ENCODE measurements at places on chromosomes 2 and 18.

DNA sequence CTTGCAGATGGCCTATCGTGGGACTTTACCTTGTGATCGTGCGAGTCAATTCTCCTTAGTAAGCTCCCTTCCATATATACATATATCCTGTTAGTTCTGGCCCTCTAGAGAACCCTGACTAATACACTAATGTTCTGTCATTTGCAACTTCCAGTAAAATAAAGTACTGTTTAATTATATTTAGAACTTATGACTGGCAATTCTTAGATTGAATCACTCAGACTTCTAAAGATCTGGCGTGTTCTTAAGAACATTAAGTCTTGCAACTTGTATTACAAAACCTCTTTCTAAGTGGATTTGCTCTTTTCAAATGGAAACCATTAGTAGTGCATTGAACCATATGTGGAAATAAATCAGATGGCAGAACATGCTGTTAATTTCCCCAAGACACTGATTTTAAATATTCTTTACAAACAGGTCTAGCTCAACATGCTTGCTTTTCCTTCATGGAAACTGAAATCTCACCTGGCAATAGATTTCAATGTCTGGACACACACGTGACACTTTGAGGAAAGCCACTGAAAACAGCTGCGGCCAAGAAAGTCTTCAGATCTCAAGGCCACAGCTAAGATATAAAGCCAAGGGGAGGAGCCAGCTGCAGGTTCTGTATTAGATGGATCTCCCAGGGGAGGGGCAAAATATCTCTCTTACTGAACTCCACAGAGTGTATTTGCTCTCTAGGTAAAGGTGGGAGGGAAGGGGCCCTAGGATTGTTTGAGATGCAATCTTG lies 50.6 kb downstream of the PMAIP1 start:
- DNase-seq, result no peak

DNA sequence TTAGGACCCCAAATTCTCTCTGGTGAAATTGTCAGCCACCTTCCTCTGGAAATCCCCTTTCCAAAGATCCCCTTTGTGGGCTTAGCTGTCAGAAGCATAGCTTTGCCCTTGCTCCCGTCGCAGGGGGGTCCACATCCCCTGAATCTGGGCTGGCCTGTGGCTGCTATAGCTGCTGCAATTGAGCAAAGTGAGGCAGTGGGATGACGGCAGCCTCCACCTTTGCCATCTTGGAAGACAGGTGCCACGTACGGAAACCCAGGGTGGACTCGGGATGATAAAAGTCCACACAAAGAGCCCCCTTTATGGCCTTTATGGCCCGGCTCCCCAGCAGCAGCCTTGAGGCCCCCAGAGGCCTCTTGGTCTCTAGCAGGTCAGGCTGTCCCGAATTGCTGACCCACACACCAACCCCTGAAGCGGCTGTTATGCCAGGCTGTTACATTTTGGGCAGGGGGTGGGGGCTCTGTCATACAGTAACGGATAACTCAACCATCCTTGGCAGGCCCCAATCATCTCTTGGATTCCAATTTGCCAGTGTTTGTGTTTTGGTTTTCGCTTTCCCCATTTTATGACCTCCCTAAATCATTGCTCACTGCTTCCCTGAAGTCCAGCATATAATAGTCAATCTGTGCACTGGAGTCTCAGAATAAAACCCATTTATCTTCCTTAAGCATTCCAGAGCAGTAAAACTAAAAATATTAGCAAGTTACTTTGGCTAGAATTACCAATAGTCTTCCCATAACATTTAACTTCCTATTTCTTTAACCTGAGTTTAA lies 33.2 kb upstream of the ID2 start:
- no peak for DNase-seq

- DNase-seq, result no peak
Observed at GRCh38 chr18:34049511-34049910, 175.2 kb downstream of the NOL4 start.

GRCh38 chr18:76371301-76372203 lies 123.5 kb downstream of the ZNF516 start:
- DNase-seq, result no peak

GRCh38 chr2:68861330-68861729 lies 9.9 kb downstream of the BMP10 start:
- DNase-seq, result no peak

GRCh38 chr2:118350621-118351020 lies 262.4 kb downstream of the INSIG2 start:
- DNase-seq, result no peak

- no peak for DNase-seq
Observed at GRCh38 chr2:120548627-120549608, 186.8 kb upstream of the GLI2 start.

DNA sequence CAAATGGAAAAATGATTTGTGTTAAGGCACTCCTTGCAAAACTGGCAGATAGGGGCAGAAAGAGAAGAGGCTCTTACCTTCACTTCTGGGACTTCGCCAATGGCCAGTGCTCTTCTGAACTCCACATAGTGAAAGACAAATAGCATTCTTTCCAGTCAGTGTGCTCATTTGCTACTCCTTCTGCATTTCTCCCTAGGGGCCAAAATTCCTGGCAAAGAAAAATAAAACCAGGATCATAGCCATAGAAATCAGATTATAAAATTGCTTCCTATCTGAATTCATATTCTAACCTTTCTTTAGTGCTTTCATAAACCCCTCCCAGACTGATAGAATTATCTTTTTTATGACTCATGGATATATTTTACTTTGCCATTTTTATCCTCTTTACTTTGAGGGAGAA lies 56.9 kb upstream of the PELI1 start:
- DNase-seq, result no peak

DNA sequence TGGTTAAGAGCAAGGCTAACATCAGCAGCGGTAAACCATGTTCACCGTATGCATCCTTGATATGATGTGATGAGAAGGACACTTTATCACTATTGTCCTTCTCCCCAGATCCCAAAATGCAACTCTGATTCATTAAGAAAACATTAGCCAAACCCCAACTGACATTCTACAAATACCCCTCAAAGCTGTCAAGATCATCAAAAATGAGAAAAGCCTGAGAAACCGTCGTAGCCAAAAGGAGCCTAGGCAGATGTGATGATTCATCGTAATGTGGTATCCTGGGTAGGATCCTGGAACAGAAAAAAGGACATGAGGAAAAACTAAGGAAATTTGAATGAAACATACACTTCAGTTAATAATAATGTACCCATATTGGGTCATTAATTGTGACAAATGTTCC lies 67.3 kb upstream of the ST6GAL2 start:
- DNase-seq, result no peak
